Stimulated activated CD4-positive, alpha-beta T cell treated with anti-CD3 and anti-CD28 coated beads, Interleukin-1b, Interleukin-23, amount 100 ng/mL, for 1 hour (primary cell): ENCODE measurements at places on chromosomes 6 and 20.

DNA sequence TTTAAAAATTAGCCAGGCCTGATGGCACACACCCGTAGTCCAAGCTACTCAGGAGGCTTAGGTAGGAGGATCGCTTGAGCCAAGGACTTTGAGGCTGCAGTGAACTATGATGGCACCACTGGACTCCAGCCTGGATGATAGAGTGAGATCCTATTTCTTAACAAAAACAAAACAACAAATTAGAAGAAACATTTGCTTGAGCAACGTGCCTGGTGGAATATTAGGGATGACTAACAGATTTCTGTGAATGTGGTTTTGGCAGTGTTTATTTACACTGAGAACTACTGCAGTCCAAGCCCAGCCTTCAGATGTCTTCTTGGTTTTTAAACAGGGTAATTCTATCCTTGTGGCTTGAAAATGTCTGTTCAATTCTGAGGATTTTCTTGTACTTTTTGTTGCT, 9.2 kb downstream of the PPP1R3G start:
- DNase-seq: no peak

GRCh38 chr6:73722318-73723060, 26.5 kb downstream of the CD109 start:
- no peak for DNase-seq

GRCh38 chr6:134416418-134417154, 98.7 kb upstream of the SGK1 start:
- DNase-seq: no peak

- DNase-seq: no peak
Measured at GRCh38 chr6:129447198-129447565, 262.8 kb downstream of the ARHGAP18 start.

DNA sequence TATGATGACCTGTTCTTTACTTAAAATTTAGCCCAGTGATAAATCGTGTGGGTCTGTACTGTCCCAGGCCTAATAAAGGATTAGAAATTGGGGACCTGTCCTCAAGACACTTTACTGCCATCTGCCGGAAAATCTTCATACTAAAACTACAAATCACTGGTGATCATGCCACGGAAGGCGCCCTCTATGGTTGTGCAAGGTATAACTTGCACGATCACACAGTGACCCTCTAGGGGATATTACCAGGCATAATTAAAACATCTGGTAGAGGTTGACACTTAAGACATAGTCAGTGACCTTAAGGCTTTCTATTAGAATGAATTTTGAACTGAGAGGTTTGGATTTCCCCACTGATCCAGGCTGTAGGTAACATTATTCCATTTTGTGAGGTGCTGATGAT, 172.6 kb downstream of the BMP2 start:
- DNase-seq: no peak

GRCh38 chr20:48846516-48847492, 19.0 kb upstream of the PREX1 start:
- no peak for DNase-seq

DNA sequence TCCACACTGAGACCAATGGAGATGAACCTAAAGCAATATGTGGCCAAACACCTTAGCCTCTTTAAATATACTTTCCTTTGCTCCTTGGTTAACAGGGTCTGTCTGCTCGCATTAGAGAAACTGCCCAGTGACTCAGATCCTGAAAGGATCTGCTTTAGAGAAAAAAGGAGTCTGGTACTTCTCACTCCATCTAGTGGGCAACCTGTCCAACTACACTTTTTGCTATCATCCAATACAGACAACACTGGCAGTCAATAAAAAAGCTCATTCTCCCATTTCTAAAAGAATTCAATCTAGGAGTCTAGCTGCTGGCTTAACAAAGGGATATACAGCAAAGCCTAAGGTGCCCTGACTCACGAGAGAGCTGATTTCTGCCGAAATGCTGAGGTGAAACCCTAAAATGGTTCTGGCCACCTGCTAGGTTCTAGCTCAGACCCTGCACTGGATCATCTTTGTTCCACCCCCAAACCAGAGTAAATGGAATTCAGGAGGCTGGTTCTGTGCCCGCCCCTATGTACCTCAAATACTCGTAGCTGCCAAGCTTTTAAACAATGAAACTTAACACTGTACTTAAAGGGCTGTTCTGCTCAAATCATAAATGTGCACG, 11.5 kb downstream of the GNL1 start:
- no peak for DNase-seq

DNA sequence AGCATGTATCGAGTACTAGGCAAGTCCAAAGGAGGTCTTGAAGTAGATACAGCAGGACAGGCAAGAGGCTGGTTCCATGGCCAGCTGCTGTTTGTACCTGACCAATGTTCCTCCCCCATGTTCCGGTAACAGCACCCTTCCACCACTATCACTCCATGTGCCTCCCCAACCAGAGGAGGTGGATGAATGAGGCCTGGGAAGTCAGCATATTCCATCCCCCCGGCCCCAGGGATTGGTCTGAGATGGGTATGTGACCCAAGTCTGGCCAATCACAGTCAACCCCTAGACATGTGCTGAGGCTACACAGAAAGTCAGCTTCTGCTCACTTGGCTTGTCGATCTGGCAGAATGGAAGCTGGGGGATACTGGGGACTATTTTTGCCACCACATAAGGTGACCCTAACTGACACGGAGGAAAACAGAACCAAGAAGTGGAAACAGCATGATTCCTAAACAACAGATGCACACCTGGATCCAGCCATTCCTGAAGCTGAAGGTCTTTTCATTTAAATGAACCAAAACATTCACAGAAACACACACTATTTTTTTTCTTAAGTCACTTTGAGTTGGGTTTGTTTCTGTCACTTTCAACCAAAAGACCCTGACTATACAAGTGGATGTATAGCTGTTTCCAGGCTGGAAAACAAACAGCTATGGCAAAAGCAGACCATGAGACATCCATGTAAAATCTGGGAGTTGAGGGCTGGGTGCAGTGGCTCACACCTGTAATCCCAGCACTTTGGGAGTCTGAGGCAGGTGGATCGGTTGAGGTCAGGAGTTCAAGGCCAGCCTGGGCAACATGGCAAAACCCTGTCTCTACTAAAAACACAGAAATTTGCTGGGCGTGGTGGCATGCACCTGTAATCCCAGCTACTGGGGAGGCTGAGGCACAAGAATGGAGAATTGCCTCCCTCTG, 70.4 kb upstream of the PTPN1 start:
- DNase-seq: no peak

- no peak for DNase-seq
Measured at GRCh38 chr6:114202389-114202788, 140.4 kb downstream of the HS3ST5 start.

- no peak for DNase-seq
Measured at GRCh38 chr6:5179917-5180316, 80.8 kb downstream of the LYRM4 start.

- DNase-seq: no peak
Measured at GRCh38 chr6:98380589-98380988, 453.8 kb upstream of the POU3F2 start.

DNA sequence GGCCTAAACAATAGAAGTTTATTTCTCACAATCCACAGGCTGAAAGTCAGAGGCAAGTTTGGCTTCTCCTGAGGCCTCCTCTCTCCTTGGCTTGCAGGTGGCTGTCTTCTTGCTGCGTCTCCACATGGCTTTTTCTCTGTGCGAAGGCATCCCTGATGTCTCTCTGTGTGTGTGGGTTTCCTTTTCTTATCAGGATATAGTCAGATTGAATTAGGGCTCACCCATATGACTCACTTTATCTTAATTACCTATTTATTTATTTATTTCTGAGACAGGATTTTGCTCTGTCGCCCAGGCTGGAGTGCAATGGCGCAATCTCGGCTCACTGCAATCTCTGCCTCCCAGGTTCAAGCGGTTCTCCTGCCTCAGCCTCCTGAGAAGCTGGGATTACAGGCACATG, 30.7 kb downstream of the LINC00237 start:
- DNase-seq: no peak

GRCh38 chr6:141956046-141956761, 176.5 kb upstream of the GJE1 start:
- no peak for DNase-seq

- DNase-seq: no peak
Measured at GRCh38 chr6:6861351-6861894, 246.3 kb upstream of the RREB1 start.

DNA sequence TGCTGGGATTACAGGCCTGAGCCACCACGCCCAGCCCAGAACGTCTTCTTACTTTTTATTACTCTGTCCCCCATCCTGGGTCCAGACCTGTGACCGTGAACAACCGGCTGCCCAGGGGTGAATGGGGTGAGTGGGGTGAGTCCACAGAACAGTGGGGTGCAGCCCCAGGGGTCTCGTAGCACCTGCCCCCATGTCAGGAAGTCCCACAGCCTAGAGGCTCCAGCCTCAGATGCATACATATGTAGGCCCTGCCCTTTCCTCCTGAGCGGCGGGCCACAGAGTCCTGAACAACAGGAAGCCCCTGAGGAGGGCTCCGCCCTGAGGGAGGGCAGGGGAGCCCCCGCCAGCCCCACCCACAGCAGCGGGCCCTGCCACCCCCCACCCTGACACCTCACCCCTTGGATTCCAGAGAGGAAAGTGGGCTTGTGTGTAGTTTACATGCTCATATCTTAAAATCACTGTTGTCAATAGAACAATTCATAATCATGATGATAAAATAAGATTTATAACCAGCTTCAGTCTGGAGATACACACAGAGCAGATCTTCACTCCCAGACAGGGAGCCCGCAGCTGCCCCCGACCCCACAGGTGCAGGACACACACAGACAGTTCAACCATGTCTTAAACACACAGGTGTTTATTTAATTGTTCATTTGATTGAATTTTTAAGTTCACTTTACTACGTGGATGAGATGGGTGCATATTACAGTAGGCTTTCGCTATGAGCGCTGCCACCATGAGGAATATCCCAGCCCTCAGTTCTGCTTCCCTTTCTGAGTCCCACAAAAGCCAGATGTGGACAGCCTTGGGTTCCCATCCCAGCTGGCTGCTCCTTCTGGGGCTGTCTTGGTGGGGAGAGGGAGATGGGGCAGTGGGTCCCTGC, 12.4 kb upstream of the GMEB2 start:
- DNase-seq: no peak

DNA sequence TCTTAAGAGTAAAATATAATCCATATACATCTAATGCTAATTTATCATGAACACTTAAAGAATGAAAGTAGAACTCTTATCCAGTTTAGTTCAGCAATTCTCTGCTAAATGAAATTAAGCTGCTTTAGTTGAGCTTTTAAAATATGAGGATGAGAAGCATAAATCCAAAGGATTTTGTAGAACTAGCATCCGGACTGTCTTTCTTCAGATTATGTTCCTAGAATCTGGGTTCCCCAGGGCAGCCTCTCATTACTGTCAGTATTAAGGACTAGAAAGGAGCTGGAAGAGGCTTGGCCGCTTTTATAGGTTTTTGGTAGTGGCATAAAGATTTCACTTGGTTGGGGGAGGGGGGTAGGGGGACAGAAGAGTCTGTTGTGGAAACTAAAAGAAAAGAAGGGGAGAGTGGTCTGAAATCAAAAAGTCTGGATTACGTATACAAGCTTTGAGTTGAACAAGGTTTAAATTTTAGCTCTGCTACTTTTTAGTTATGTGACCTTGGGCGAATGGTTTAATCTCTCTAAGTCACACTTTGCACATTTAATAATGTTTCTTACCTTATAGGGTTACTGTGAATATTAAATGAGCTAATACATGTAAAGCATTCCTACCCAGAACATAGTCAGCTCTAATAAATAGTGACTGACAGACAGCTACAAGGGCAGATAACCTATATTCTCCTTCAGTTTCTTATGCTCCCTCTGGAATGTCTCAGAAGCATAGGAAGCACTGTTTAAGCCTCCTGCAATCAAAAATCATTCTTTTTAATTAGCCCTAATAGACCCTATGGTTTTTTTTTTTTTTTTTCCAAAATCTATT, 3.7 kb downstream of the SGK1 start:
- no peak for DNase-seq

- no peak for DNase-seq
Measured at GRCh38 chr20:45254383-45255262, at the start of gene SLPI. Gene SLPI, minus strand, starts transcription at chr20:45254564. Its CDS starts 21 bp downstream, at chr20:45254543.

DNA sequence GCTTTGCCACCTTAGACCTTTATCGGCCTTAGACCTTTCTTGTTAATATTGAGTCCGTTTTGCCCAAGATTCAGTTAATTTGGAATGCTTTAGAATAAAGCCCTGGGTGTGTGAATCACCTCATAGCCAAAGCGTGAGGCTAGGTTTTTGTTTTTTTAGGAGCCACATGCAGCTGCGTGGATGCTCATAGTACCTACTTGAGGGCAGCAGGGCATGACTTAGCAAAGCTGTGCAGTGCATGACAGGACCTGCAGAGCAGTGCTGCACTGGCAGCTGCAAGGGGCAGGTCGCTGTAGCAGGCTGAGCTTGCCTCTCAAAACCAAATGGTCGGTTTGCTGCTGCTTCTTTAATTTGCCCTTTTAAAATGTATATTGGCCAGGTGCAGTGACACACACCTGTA, 116.1 kb downstream of the JAG1 start:
- DNase-seq: no peak

- no peak for DNase-seq
Measured at GRCh38 chr20:3011752-3012151, 31.7 kb upstream of the GNRH2 start.

- DNase-seq: no peak
Measured at GRCh38 chr6:6002005-6002847, 4.5 kb downstream of the NRN1 start.

DNA sequence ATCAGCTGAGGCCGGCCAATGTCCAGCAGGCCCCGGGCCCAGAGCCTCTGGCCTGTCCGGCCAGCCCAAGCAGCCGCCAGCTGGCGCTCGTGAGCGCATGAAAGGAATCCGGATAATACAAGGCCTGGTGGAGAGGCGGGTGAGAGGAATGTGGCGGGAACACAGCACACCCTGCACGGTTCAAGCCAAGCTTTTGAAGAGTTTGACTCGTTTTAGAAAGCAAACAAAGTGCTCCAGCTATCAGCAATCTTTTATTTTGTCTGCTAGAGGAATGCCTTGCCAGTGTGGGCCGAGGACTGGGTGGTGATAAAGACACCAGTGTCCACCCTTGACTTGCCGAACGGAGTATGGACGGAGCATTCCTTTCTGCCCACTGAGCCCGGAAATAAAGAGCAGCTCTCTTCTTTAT, 9.3 kb upstream of the NEDD9 start:
- DNase-seq: no peak

DNA sequence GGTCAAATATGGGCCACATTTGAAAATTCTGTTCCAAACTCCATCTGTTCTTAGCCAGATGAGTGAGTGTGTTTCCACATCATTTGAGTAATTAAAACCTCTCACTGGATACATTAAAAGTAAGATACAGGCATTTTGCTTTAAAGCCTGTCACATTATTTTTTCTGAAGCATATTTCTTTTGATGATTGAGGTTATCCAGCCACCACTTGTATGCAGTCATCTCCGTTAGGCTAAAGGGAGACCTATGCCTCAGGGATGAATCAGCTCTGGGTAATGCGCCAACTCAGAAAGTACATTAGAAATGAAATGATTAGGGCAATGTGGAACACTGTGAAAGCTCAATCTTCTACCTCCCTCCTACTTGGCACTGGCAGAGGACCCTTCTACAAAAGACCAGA, 90.7 kb downstream of the SNAP25 start:
- no peak for DNase-seq

- DNase-seq: no peak
Measured at GRCh38 chr6:127022302-127022701, 96.2 kb upstream of the RSPO3 start.
